ENCODE measurements at places on chromosomes 16 and 17.

DNA sequence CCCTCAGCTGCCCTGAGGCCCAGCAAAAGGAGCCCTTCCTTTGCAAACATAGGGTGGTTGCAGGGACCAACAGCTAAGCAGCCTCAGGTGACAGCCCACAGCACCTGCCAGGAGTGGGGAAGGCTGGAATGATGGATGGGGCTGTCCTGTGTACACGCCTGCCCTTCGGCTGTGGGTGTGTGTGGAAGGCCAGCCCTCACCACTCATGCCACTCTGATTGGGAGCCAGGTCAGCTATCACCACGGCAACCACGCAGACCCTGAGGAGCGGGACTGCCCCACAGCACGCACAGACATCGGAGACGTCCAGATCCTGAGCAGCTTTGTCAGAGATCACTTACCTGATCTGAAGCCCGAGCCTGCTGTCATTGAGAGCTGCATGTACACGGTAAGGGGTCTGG is 11.9 kb downstream of the PIPOX start:
- no peak for DNase-seq

DNA sequence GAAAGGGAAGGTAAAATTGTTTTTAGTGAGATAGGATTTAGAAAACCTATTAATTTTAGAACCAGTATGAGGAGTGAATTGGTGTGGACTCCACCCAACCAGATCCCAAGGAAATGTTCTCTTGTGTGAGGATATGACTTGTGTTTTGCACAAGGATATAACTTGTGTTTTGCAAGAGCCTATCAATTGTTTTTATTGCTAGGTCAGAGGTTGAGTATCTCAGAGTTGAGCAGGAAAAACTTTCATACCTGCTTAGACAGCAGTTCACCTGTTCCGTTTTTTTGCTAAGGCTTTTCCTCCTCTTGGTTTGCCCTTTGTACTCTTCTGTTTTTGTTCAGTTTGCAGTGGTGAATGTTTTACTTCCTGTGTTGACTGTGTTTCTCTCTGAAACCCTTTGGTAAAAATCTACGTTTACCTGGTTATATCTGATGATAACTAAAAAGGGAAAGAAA is 5.1 kb downstream of the NBR1 start:
- DNase-seq: no peak

DNA sequence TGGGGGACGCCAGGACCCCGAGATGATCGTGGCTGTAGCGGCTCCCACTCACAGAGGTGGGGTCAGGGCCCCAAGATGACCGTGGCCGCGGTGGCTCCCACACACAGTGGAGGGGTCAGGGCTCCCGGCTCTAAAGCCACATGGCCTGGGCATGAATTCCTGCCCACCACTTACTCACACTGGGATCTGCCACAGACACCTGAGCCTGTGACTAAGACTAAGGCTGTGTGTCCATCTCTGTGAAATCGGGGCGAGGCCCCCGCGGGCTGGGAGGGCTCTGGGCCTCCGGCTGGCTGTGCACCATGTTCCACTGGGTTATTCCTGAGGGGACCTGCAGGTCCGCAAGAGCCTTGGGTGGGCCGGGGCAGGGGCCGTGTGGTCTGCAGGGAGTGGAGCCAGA is 18.5 kb downstream of the ZFPM1 start:
- no peak for DNase-seq

DNA sequence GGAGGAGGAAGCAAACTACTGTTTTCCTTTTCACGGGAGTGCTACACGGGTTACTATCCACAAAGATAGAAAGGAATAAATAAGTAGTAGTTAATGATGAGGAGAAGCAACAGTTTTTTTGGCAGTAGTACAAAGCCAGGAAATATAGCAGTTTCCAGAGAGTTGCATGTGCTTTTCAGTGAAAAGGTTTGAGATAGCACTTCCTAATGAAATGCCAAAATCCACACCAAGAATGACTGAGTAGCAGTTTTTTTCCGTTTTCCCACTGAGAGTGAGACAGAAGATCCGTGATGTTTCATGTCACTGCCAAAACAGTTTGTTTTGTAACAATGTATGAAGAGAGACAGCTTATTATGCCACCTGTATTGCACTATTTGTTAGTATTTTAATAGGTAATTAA is 129.1 kb downstream of the STX8 start:
- DNase-seq: no peak

GRCh38 chr17:33444731-33445130 is 151.6 kb upstream of the ASIC2 start:
- no peak for DNase-seq

GRCh38 chr17:45227101-45227925 is 5.6 kb downstream of the FMNL1 start:
- peak; percentile 42 for DNase-seq

DNA sequence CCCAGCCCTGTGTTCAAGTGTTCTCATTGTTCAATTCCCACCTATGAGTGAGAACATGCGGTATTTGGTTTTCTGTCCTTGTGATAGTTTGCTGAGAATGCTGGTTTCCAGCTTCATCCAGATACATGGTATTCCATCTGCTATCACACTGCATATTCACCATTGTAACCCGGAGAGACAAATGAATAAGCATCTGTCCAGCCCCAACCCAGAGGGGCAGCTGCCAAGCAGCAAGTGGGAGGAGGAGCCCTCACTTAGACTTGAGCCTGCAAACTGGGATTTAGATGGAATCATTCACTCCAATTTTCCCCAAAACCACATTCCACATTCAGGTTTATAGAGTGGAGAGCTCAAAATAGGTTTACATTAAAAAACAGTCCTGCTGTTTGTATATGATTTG is 41.6 kb downstream of the SHISA6 start:
- DNase-seq: no peak

DNA sequence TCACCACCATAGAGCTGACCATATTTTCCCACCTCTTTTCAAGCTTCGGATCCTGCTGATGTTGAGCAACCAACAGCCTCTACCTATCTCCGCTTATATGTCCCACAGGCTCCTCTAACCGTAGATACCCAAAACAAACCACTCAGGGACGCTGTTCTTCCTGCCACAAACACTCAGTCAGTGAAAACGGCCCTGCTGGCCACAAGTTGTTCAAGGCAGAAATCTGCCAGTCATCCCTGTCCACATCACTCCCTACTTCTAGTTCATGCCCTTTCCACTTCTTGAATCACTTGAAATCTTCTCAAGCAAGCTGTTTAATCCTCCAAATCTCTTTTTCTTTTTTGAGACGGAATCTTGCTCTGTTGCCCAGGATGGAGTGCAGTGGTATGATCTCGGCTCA is 7.9 kb downstream of the RABEP2 start:
- DNase-seq: no peak

DNA sequence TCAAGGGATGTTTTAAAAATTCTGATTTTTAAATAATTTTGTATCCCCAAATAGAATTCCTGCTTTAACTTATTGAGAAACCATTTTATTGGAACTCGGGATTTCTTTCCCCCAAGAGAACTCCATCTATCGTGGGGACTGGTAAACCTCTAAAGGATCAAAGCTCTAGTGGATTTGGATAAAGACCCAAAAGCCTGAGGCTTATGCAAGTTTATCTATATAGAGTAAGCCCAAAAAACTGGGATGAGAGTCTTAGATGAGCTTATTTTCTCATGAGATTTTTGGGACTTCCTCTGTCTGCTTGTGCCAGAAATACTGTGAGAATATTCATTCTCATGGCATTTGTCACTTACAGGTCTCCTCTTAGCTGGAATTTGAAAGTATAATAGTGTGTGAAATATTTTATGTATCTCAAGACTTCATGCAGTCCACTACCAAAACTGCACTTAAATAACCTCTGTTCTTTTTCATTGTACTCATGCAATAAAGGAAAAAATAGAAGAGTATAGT is 333.1 kb downstream of the BCAS3 start:
- DNase-seq: no peak

DNA sequence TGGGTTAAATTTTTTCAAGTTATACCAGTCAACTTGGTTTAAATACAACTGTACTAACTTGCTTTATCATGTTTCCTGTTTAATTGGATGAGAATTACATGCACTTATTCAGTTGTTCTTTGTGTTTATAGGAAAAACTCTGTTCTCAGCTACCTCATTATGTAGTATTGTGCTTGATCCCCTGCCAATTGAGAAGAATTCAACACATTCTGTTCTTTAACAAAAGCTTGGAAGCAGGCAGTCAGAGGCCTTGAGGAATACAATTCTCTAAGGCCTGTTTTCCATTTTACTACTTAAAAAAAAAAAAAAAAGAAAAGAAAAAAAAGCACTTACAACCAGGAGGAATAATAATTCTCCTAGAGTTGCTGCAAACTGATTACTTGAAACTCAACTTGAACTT is 60.6 kb upstream of the CMIP start:
- no peak for DNase-seq

DNA sequence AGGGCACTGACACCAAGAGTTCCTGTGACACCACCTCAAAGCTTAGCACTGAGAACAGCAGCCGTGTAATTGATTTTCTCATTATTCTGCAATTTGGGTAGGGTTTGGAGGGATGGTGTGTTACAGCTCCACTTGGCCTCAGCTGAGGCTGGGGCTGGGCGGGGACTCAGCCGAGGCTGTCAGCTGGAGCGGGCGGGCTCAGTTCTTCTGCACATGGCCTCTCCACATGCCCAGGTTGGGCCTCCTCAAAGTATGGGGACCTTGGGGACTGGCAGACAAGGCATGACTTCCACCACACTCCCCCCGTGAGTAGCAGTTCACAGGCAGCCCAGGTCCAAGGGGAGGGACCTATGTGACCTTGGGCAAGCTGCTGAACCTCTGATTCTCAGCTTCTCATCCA is 171.5 kb downstream of the IRF8 start:
- no peak for DNase-seq

DNA sequence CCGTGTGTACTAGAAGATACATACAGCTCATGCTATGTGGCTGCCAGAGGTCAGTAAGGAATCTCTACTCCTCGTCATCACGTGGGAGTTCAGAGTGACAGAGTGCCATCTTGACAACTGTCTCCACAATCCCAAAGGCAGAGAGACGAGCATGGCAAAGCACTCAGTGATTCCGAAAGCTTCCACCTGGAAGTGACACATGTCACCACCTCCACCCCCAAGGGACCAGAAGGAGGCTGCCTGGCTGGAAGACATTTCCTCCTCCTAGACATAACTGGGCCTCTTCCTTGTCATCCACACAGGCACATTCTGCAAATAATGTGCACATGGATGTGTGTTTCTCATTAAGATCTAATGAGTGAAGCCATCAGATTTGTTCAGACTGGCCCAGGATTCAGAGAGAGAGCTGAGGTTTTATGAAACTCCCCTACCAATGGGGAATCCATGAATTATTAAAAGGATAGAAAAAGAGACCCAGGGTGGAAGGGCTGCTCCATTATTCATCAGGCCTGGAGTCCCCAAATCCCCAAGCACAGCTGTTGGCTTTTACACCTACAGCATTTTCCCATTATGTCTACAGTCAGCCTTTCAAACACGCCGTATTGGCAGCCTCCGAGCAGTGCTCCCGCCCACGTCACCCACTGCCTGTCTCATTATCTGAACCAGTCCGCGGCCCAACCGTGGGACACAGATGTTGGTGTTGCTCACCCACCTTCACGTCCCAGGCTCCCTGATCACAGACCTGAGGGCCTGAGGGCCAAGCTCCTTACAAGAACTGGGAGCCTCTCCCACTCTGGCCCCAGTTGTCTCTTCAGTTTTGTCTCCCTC is 3.3 kb upstream of the CACNG5 start:
- DNase-seq: no peak

- DNase-seq: no peak
Measured at GRCh38 chr16:75112734-75113491, 3.7 kb downstream of the LDHD start.

DNA sequence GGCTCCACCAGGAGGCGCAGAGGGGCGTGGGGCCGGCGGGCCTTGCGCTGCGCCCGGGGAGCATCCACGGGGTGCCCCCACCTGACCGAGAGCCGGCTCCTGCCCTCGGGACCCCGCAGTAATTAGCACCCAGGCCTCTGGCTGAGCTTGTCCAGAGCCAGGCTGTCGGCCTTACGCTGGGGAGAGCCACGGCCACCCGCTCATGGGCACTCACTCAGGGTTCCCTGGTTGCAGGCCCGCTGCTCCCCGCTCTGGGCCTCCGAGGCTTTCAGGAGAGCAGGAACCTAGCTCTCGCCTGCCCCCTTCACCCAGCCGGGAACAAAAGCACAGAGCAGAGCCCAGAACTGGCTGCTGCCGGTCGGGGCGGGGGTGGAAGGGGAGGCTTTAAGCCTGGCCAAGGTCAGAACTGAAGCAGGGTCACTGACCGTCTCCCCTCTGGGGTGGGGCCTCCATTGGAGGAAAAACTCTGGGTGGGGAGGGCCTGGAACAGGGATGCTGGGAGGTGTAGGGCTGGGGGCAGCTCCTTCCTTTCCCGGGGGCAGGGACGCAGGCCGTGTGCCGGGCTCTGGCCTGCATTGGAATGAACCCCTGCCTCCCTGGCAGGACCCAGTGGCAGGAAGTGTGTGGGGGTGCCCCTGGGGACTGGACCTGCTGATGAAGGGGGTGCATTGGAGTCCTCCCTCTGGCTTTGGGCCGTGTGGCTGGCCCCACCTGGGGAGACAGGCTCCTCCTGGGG is 12.3 kb downstream of the GLIS2 start:
- peak; percentile 60 for DNase-seq

GRCh38 chr16:82699711-82700495 is 73.1 kb downstream of the CDH13 start:
- no peak for DNase-seq

DNA sequence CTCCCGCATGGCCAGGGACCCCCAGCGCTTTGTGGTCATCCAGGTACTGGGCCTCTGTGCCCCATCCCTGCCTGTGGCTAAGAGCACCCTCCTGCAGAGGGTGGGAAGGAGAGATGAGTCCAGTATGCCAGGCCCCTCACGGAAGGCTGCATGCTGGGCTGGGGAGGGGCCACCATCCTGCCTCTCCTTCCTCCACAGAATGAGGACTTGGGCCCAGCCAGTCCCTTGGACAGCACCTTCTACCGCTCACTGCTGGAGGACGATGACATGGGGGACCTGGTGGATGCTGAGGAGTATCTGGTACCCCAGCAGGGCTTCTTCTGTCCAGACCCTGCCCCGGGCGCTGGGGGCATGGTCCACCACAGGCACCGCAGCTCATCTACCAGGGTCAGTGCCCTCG is 3.7 kb downstream of the MIEN1 start:
- DNase-seq: no peak

DNA sequence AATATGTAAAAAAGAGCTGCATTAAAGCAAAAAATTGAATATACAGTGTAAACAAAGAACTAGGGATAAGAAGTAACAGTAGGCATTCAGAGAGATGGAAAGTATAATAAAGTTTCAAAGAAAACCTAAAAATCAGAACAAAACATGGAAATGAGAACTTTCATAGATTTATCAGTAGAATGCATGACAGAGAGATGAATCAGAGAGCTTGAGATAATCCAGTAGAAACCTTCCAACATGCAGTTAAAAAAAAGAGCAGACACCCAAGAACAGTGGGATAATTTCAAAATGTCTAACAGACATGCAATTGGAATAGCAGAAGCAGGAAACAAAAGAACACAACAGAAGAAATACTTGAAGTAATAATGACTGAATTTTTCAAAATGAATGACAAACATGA is 1384.2 kb downstream of the CDH11 start:
- DNase-seq: no peak

GRCh38 chr17:82681547-82681946 is 17.0 kb downstream of the RAB40B start:
- DNase-seq: no peak

- no peak for DNase-seq
Measured at GRCh38 chr17:55394357-55395021, 27.1 kb downstream of the MMD start.
